ENCODE measurements at places on chromosomes 5 and 9. TPM values are rescaled to one million over a fixed set of nuclear protein-coding genes. Genes with fewer than 3 reads are reported as not detected.

DNA sequence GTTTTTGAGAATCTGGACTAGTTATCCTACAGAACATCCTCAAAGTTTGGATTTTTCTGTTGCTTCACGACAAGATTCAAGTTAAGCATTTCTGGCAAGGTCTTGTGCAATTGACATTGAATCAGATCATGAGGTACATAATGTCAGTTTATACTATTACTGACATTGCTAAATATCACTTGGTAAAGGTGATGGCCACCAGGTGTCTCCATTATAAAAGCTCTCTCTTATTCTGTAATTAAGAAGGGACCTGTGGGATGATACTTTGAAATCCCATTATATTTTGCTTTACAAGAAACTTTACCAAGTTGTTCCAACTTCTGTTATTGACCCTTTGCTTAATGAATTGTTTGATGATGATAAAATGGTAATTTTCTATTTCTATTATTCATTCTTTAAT, 131.0 kb upstream of the ASTN2 start:
- no peak for DNase-seq

The SLC22A4 gene
- 7.3 TPM for total RNA-seq

- DNase-seq = no peak
Observed at GRCh38 chr5:14145435-14146334, 2.5 kb downstream of the TRIO start.

GRCh38 chr5:107456281-107456715, 214.4 kb downstream of the EFNA5 start:
- DNase-seq = no peak

GRCh38 chr9:33469891-33470290, 3.8 kb downstream of the NOL6 start:
- no peak for DNase-seq

The TMEM232 gene
- total RNA-seq = 1.9 TPM

GRCh38 chr9:82271106-82271561, 282.6 kb downstream of the SPATA31D1 start:
- no peak for DNase-seq

GRCh38 chr5:178068293-178068692, 45.0 kb upstream of the N4BP3 start:
- DNase-seq = no peak

The DOCK2 gene
- total RNA-seq = 167 TPM

The FBLL1 gene
- total RNA-seq = 0.54 TPM

The MARCOL gene
- total RNA-seq = not detected
